Fibroblast of skin of right quadriceps (primary cell): ENCODE measurements at places on chromosomes 3 and 15.

DNA sequence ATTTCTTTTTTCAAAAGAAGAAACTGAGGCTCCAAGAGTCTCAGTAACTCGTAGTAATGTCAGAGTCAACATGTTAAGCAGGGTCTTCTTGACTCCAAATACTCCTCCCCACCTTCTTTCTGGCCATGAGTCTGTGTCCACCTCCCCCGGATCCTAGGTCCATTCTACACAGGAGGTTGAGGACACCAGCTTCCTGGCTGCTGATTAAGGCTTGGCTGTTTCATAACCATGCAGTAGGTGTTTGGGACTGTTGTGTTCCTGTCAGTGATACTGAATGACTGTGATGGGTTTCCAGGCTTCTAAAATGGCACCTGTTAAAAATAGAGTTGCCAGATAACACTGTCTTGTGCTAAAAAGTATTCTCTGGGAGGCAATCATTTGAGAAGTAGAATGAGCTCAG lies 130.8 kb upstream of the IL12A start:
- DNase-seq: no peak

DNA sequence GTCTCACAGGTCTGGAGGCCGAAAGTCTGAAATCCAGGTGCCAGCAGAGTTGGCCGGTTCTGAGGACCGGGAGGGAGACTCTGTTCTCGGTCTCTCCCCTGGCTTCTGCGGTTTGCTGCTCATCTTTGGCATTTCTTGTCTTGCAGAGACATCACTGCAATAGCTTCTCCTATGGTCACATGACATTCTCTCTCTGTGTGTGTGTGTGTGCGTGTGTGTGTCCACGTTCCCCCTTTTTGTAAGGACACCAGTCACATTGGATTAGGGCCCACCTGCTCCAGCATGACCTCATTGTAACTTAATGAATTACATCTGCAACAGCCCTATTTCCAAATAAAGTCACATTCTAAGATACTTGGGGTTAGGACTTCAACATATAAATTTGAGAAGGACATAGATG lies 12.4 kb upstream of the ATP10A start:
- DNase-seq: peak; percentile 39

DNA sequence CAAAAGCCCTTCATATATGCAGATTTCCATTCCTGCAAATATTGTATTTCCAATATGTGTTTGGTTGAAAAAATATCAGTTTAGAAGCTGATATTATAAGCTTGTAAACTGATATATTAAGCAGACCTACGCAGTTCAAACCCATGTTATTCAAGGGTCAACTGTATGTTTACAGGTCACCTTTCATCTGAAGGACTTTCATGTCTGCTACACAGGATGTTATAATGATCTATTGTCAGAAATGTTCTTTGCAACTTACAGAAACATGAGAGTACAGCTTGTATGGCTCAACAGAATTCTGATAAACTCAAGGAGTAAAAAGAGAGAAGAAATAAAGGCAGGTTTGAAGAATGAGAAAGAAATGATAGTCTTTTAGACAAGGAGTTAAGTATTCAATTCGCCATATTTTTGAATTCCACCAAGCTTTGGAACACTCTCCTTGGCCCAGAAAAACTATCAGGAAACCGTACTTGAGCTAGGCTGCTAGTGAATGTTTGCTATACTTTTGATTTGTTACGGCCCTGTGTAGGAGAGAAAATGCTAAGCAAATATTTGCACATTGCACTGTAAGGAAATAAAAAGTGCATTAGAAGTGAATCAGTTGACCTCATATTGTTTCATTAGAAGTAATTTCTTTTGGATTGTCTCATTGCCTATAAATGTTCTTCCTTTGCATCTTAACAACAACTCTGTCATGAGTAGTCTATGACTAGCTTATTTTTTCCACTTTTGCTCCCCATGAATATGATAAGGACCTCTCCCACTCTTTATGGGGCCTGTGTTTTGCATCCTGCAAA lies 81.2 kb downstream of the NEK11 start:
- peak; percentile 44 for DNase-seq

GRCh38 chr15:20346082-20346805 lies 195.4 kb downstream of the GOLGA6L6 start:
- DNase-seq: no peak

DNA sequence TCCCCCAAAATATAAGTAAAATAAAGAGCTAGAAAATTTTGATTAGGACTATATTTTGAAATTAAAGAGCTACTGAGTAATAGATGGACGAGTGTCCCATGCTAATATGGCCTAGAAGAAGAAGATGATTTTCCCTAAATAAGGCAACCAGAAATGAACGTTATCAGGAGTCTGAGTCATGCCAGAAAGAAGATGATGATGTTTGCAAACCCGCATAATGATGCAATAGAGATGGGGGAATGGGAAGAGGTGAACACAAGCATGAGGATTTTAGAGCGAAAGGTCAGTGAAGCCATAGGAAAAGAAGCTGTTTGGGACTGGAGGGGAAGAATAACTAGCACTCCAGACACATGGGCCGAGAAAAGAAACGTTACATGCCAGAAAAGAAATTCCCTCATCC lies 71.7 kb downstream of the FGF12 start:
- no peak for DNase-seq

GRCh38 chr3:46888705-46889104 lies 11.2 kb downstream of the PTH1R start:
- no peak for DNase-seq

- DNase-seq: no peak
Measured at GRCh38 chr3:10852066-10852808, 36.2 kb downstream of the SLC6A11 start.

GRCh38 chr15:74525945-74526344 lies 15.1 kb upstream of the ARID3B start:
- peak; percentile 68 for DNase-seq

- DNase-seq: no peak
Measured at GRCh38 chr15:25770618-25771337, 92.3 kb downstream of the ATP10A start.

GRCh38 chr3:77328690-77329089 lies 288.8 kb downstream of the ROBO2 start:
- peak; percentile 61 for DNase-seq

DNA sequence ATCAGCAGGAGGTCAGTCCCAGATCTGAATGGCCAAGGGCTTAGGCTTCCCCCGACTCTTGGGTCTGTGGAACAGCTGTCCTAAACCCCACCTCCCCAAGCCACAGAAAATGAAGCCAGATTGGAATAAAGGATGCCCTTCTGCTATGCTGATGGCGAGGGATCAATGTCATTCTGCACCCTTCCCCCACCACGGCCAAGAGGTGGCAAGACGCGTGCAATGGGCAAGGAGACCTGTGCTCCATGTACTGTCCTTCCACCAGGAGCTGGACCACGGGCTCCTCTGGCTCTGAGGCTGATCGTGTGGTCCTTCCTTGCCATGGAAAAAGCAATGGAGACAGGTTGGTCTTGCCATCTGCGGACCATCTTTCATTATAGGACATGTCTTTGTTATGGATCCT lies 32.6 kb upstream of the TBC1D21 start:
- no peak for DNase-seq

DNA sequence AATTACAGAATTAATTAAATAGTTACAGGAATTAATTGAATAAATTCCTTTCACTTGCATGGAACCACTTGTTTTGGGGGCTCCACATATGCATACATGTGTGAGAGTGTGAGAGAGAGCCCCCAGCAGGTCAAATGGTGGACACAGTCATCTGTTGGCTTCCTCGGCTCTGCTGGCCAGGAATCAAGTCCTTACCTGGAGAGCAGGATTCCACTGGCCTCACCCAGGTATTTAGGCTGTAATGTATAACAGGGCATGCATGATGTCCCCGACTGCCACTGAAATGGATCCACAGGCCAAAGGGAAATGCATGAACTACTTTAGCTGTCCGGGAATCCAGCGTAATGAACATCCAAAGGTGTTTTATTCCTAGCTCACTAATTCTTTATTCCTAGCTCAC lies 139.7 kb upstream of the SMAD3 start:
- DNase-seq: no peak

- peak; percentile 19 for DNase-seq
Measured at GRCh38 chr3:67044295-67044694, 46.2 kb downstream of the KBTBD8 start.

DNA sequence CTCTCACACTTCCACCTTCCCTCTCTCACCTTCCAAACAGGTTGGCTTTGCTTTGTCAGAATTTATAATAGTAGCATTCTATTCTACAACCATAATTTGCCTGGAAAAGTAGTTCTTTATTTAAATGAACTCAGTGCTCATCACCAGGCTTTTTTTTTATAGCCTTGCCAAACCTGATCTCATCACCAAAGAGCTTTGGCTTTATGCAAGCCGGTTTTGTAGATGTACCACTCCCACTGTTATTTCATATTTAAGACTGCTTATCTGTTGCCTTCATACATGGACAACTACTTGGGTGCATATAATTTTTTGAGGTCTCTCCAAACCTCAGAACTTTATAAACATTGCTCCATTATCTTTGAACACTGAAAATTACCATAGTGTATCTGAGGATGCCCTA lies 246.1 kb upstream of the PPP2R3A start:
- no peak for DNase-seq

DNA sequence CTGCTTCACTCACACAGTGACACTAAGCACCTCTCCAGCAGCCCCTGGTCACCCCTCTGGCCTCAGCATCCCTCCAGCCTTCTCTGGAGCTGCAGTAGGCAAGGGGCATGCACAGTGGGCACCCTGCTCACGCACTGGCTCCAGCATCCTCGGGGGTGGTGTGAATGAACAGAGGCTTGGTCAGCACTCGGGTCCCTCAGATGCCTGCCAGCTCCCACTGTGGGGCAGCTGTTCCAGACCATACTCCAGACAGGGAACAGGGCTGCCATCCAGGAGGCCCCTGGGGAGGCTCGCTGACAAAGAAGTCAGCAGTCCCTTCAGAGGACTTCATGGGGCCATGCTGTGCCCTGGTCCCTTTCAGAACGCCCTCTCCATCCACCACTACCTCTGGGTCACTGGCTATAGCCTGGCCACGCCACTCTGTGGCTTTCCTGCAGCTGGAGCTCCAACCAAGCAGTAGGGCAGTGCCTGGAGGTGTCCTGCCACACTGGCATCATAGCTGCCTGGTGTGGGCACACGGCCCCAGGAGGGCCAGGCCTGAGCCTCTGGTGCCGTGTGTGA lies 26.3 kb downstream of the ALS2CL start:
- DNase-seq: no peak

DNA sequence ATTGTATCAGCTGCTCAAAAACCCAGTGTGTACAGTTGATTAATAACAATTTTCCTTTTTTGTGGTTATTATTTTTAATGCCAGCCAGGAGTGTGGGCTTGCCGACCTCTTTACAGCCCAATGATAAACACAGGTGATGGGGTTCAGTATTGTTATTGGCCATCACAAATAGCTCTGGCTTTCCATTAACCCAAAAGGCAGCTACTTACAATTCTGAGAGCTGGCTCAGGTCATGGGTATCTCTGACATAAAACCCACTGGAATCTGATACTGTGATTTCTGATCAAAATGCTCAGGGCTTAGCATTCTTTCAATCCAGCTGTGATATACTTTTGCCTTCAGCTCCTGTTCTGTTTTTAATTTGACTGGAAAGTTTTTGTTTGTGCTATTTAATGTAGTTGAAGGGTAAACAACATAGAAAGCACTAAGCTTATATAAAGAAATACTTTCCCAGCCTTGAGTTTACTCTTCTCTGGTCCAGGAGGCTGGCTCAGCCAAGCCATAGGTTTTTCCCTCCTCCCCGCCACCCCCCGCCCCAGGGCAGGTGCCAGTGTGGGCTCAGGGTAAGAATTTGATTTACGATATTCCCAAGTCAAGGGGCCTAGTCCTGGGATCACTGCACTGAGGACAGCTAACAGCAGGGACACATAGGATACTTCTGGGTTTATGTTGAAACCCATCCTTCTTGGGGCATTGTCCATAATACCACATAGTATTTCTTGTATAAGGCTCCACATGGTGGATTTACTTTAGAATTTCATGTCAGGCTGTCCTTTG lies 54.0 kb upstream of the MYZAP start:
- no peak for DNase-seq

- DNase-seq: peak; percentile 28
Measured at GRCh38 chr3:150107429-150108175, 136.9 kb upstream of the PFN2 start.

DNA sequence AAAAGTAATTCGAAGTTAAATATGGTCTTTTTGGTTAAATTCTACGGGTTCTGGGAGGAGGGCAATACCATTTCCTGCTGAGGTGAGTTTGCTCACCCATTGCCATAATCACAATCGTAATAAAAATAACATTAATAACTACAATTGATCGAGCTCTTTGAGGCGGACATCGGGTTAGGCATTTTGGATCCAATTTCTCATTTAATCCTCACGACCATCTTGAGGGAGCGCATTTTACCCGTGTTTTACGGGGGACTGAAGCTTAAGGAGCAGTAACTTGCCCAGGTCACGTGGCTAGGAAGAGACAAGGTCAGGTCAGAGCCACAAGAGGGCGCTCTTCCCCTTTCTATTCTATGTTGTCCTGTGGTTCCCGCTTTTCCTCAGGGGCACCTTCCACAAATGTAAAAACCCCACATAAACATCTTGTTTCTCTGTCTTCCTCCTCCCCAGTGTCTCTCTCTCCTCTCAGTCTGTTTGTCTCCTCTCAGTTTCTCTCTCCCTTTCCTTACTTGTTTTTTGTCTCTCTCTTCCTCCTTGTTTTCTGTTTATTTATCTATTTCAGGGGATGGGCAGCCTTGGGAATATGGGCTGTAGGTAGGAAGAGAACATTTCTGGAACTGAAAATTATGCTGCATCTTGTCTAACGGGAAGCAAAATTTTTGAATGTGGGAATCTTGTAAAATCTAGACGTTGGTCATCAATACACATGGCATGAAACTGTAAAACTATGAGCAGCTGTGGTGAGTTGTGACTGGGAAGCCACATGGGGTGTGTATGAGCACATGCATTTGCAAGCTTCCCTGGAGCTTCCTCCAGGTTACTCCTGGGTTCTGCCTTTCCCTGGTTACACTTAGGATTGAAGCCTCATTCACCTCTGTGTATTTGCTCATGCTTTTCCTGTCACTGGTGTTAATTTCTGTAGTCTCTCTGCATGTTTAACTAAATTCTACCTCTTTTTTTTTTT lies 71.0 kb downstream of the SQOR start:
- DNase-seq: peak; percentile 79

DNA sequence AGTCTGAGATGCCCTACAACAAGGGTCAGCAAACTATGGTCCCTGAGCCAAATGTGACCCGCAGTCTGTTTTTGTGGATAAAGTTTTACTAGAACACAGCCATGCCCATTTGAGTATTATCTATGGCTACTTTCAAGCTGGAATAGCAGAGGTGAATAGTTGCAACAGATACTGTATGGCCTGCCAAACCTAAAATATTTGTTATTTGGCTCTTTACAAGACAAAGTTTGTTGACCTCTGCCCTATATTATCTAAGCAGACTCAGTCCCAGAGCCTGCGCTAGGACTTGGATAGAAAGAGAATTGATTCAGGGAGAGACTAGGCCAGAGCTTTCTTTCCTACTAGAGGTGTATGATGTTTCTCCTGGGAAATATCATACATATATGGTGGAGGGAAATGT lies 81.7 kb upstream of the NMNAT3 start:
- no peak for DNase-seq

- DNase-seq: peak; percentile 11
Measured at GRCh38 chr3:74897006-74897405, 282.5 kb upstream of the CNTN3 start.
